ENCODE measurements at places on chromosomes 3 and 15.

DNA sequence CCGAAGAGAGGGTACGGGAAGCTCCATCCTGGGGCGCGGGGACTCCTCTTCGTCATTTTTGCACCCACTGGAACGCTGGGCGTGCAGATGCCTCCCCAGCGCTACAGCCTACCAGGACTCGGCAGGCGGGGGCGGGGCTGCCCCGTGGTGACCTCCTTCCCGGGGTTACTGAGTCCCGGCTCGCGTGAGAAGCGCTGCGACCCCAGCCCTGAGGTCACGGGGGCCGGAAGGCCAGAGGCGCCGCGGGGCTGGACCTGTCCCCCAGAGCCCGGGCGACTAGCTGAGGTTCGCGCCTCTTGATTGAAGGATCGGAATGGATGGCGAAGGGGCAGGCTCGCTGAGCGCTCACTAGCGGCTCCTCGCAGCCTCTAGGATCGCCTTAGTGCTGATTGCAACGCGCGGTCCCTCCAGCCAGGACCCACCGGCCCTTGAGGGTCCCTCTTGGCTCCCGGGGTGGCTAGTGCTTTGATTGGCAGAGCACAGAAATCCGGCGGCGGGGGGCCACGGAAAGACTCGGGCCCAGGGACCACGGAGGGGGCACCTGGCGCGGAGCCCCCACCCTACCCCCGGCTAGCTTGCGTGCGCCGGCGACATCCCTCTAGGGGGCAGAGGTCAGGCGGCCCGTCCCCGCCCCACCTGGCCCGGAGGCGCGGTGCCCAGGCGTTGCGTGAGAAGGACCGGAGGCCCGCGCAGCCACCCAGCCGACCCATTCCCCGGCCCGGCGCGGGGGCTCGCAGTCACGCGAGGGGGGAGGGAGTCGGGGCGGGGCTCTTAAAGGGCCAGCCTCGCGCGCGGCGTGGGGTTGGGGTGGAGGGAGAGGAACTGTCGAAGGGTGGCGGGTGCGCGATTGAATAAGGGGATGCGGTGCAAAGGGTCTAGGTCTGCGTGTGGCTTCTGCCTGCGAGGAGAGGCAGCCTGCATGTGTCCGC, 781 bp upstream of the CYP1A1 start:
- peak; percentile 75 for DNase-seq

DNA sequence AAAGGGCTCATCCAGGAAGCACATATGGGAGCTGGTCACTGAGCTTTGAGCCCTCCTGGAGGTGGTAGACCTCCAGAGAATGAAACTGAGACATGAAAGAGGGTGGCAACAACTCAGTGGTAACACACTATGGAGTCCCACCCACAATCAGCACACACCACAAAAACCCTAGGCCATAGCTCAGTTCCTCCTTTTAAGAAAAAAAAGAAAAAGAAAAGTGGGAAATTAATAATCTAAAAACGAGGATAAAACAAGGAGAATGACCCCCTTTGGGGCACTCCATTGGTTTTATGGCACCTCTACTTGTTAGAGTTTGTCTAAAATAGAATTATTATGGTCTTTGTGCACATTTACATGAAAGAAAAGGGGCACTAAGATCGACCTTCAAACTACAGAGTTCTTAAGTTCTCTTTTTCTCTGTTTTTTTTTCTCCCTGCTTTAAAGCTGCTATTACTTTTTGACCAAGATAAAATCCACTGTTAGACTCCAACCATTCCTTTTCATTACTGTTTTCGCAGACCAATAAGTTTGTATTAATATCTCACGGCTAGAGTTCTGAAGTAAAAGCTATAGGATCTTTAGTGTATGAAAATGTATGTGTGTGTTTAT, 40.2 kb upstream of the ZBTB20 start:
- DNase-seq, result peak; percentile 65

DNA sequence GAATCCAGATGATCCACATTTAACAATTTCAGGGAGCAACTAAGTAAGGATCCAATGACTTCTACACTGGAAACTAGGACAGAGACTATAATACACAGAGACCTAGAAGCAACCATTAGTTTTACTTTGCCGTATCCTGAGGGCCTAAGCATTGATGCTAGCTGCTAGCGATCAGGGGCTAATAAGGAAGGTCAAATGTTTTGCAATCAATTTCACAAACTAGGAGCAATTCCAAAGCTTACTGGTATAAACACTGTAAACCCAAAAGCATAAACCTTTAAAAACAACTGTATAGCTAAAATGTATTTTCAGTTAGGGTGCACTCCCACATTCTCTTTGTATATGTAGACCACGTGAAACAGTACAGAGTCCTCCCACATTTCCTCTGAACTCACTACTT, 31.5 kb downstream of the FBN1 start:
- no peak for DNase-seq

DNA sequence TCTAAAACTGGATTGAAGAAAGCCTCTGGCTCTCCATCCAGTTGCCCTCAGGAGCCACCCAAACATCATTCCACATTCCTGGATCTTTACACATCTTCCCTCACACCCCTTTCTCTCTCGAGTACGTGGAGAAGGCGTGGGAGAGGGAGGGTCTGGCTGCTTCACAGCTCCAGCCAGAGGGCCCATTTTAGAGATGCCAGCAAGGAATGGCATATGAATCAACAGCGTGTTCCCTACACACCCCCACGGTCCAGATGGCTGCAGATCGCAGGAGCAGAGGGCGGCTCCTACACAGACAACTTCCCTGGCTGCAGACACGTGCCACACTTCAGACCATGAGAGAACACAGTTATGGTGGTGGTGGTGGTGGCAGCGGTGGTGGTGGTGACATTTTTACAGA, 280.1 kb downstream of the ERC2 start:
- no peak for DNase-seq

GRCh38 chr15:71502077-71502432, 308.3 kb upstream of the NR2E3 start:
- DNase-seq, result no peak

DNA sequence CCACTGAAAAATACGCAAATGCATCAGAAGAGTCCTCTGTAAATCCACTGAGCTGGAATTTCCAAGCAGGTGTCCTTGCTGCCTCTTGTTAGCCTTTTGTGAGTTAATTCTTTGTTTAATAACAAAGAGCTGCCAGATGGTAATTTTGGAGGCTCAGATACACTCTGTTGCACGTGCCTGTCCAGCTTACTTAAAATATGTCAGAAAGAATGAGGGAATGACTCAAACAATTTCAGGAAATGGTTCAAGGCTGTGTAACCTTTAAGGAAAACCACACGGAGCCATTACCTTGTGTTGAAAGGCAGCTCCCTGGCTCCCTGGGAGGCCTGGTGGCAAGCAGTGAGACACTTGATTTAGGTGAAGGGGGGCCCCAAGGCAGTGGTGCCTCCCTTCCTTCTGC, 302.2 kb upstream of the CTDSPL start:
- no peak for DNase-seq

DNA sequence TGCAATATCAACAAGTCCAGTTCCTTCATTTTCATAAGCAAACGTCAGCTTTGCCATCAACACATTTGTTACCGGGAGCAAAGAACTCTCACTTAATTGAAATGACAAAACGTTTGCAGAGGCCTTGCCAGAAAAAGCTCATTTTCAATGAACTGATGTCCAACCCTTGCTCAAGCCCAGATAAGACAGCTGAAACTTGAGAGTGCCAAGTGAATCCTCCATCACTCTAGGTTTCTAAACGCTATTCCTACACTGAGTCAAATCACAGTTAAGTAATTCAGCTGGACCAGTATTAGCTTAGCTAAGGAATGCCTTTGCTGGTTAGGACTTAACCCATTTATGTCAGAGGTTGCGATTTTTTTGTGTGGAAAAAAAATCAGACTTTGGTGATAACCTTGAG, 11.5 kb downstream of the CHSY1 start:
- DNase-seq, result no peak

- no peak for DNase-seq
These were observed 303.8 kb downstream of the CLSTN2 start for GRCh38 chr3:140238646-140239314.

- no peak for DNase-seq
These were observed 36.9 kb downstream of the PCSK6 start for GRCh38 chr15:101452572-101452971.

- DNase-seq, result no peak
These were observed 7.5 kb downstream of the HEXA start for GRCh38 chr15:72368325-72368724.

DNA sequence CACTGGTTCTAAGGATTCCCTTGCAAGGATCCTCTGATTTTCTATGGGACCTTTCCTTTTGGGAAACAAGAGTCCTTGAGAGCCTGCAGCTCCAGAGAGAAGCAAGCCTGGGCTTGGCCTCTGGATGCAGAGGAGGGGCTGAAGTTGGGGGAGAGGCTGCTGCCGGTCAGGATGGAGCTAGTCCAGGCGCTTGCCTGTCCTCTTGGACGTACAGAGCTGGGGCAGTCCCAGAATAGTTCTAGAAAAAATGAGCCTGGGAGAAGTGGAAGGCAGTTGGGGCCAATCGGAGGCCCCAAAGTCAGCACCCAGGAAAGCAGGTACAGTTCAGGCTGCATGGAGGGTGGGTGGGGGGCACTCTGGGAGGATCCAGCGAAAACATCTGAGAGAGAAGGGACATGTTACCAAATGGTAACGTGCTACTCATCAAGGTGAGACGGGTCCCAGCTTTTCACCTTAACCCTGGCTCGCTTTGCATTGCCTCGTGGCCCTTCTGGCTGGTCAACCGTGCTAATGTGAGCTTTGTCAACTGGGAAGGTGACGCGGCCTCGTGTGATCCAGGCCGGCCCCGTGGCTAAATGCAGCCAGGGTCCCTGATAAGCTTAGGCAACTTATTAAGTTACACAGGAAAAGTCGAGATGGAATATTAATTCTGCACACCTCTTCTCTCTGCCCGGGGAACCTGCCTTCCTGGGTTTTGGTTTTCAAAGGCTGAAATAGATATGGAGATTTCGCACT, 38.7 kb upstream of the MAGEF1 start:
- no peak for DNase-seq

GRCh38 chr15:94747510-94747909, 516.1 kb downstream of the MCTP2 start:
- DNase-seq, result no peak

GRCh38 chr3:113910966-113911365, 36.8 kb upstream of the ZDHHC23 start:
- DNase-seq, result no peak

DNA sequence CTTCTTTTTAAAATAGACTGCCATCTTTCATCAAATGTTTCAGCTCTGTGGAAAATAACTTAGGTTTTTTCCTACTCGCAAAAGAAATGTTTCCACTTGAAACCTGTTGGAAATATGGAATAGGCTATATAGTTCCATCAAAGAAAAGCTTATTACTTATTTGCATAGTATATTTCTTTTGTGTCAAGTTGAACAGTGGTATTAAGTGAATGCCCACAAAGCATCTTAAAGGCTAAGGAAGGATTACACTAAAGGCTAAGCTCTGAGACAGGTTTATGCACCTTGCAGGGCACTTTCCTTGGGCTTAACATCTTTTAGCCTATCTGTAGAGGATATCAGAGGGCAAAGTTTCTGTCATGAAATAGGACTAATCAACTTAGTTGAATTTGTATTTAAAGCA, at the start of gene SAMD7:
Gene SAMD7 (plus strand): TSS at position 301 of the 400 bp plus-strand sequence. CDS start 7,927 bp downstream, outside the sequence.
- DNase-seq, result no peak

GRCh38 chr3:46481636-46482035, 16.1 kb upstream of the RTP3 start:
- DNase-seq, result no peak

- DNase-seq, result no peak
These were observed 87.3 kb downstream of the FBN1 start for GRCh38 chr15:48558226-48558625.

DNA sequence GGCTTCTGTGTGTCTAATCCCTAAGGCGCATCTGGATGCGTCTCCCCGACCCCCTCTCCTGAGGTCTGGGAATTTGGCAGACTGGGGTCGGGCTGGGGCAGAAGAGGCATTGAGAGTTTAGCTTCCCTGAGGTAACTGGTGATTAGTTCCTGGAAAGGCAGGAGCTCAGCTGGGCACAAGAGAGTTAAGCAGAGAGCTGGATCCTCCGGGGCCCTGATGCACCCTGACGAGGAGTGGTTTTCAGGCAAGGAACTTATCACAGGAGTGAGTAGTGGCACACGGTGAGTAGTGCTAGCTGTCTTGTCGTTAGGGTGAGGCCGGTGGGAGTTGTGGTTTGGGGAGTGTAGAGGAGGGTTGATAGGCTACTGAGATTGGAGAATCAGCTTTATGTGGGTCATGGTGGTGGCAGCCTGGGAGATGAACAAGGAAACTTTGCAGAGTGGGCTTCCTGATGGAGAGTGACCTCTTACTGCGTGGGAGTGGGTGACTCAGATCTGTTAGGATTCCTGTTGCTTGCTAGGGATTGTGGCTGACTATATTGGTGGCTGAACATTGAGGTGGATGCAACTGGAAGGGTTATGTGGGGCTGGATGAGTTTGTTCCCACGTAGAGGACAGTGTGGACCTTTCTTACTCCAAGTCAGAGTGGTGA, 897 bp downstream of the RAD54L2 start:
- DNase-seq, result peak; percentile 53

DNA sequence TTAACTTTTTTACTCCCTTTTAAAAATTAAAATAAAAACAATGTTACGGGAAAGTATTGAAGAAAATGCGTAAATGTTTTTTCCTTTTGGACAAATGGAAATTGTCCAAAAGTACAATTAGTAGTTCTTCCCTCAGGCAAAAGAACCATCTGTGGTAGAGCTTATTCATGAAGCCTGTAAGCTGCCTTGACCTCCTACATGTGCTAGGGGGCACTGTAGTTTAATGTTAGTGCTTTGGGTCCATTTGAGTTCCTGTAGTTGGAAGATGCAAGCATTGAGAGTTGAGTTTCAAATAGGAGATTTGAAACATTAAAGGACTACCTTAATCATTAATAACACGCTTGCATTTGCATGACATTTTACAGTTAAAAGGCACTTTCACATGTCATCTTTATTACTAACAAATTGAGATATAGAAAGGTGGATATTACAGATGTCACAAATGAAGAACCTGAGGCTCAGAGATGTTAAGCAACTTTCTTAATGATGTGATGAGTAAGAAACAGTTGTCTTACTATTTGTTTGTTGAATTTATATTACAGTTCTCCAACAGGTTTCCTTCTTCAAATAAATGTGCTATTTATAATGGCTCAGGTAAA, 1.8 kb upstream of the ZNF385D start:
- DNase-seq, result peak; percentile 17

DNA sequence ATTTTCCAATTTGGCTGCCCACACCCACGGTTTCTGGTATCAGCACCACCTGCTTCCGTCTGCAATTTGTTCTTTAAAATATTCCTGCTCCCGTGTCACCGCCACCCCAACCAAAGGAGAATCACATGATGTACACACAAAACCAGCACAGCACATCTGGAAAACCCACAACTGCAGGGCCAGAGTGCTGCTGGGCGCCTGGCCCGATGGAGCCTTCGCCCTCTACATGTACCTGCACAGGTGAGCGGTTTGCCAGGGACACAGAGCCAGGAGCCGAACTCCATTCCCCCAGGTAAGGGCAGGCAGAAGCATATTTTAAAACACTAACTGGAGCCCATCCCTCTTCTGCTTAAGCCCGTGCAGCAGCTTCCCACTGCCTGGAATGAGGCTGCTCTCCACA, 75.6 kb downstream of the ADAMTS17 start:
- DNase-seq, result no peak

DNA sequence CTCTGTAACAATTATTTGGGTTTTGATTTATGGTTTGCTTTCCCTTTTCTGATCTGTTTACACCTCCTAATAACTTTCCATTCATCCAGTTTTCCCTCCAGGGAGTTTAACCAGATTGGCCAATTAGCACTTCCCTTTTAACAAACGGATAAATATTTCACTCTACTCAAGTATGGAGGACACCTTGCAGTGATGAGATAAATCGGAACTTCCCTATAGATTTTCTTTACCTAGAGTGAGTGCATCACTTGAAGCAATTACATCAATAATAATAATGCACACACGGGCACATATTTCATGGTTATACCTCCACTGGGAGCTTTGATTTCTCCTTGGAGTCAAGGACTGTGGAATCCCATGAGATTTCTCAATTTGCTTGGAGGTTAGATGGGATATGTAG, 239.1 kb upstream of the CFAP20DC start:
- no peak for DNase-seq
